ENCODE measurements at places on chromosomes 1 and 21.

DNA sequence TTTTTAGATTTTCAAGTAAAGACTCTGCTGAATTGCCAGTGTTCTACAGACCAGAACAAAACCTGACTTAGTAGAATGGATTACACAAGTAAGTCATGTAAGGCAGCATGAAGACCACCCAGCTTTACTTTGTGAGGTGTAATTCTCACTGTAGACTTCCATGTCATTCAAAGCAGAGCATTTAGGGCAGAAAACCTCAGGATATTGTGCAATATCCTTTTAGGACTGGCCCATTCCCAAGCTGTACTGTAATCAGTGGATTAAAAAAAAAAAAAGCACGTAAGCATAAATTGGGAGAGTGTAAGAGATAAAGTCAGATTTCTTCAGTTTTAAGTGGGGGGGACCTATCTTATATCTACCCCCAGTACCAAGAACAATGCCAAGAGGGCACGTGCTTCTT is 380.5 kb upstream of the PRMT6 start:
- DNase-seq: no peak

DNA sequence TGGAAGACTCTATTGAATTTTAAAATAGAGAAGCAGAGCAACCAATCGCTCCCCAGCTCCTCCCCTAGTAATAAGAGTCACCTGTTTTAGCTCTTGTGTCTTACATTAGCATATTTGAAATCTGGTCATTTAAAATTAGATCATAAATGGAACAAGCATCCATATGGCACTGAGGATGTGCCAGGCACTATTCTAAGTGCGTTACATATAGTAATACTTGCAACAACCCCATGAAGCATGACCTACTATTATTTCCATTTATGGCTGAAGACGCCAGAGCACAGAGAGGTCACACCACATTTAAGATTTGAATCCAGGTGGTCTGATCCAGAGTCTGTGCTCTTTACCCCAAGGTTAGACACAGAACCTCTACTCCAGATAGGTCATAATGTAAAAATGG is 82.0 kb upstream of the HIVEP3 start:
- DNase-seq: no peak

DNA sequence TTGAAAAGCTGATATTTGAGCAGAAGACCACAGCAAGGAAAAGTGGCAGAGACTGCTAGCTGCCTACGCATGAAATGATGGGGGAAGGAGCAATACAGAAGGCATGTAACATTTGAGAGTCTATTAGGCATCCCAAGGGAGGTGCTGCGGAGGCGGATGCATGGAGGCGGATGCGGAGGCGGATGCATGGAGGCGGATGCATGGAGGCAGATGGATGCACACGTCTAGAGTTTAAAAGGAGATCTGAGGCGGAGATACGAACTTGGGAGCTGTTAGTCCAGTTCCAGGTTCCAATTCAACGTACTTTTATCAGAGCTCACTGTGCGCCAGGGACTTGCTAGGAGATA is 744 bp upstream of the DDX20 start:
- DNase-seq: no peak

DNA sequence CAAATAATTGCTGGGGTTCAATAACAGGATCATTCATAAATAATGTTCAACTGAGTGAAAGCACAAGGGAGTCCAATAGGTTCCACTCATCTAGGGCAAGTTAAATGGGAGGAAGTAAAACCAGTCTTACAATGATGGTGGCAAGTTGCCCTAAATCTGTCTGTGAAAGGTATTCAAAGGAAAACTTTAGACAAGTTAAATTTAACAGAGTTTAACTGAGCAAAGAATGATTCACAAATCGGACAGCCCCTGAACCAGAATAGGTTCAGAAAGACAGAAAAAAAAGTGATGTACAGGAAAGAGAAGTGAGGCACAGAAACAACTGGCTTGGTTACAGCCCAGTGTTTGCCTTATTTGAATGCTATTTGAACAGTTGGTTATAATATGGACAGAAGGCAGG is 183.5 kb upstream of the ADGRL4 start:
- DNase-seq: no peak

DNA sequence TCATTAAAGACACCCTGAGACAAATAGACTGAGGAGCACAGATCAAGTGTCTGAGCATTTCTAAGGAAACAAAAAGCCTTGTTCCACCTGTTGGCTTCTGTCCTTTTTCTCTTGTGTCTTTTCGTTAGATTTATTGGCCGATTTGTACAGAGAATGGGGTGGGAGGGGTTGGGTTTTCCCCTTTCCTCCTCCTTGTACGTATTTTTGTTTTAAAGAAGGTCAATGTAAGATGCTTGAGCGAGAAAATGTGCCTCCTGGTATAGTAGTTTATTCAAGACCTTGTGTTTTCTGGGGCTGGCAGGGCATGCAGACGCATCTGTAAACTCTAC is 1.2 kb downstream of the BCL9 start:
- no peak for DNase-seq

- DNase-seq: no peak
These were observed 317.4 kb upstream of the RUNX1 start for GRCh38 chr21:35366394-35367080.

- no peak for DNase-seq
These were observed 10.0 kb downstream of the GBP7 start for GRCh38 chr1:89165811-89166210.

GRCh38 chr1:17763995-17764394 is 8.9 kb downstream of the ACTL8 start:
- DNase-seq: no peak

DNA sequence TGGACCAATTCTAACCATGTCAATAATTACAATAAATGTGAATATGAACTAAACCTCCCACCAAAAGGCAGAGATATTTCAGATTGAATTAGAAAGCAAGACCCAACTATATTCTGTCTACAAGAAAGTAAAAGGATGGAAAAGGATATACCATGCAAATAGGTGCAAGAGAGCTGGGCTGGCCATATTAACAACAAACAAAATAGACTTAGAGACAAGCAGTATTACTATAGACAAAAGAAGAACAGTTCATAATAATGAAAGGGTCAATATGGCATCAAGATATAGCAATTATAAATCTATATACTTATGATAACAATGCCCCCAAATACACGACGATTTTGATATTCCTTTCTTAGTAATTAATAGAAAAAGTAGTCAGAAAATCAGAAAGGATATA is 67.3 kb upstream of the IFFO2 start:
- DNase-seq: no peak

DNA sequence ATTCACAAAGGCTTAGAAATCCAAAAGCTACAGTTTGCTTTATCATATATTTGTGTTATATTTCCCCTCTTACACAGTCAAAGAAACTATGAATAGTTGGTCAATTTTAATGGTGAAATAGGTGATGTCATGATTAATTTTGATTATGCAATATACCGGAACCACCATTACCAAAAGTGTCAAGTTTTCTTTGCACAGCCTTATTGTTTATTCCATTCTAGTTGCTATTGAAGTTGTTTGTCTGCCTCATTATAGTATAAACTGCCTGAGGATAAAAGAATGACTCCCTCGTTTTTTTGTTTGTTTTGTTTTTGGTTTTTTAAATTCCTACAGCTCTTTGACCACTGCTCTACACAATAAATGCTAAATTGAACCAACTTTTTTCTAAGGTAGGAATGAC is 690.6 kb upstream of the ZP4 start:
- no peak for DNase-seq
